ENCODE measurements at places on chromosomes 1 and 21. TPM values are rescaled to one million over a fixed set of nuclear protein-coding genes. Genes with fewer than 3 reads are reported as not detected.

The EVA1B gene
- 59.6 TPM for total RNA-seq

The FAAH gene
- 1.2 TPM for total RNA-seq

The OVAAL gene
- not detected for total RNA-seq

The CFAP298 gene
- total RNA-seq = 24.0 TPM

The CD84 gene
- total RNA-seq = not detected
